Stimulated activated CD8-positive, alpha-beta memory T cell treated with anti-CD3 and anti-CD28 coated beads, Interleukin-15, amount 100 ng/mL, for 1 hour (primary cell): ENCODE measurements at places on chromosomes 1 and 21.
A peak's percentile ranks its signal among the peaks of the same experiment; 100 is the strongest.

DNA sequence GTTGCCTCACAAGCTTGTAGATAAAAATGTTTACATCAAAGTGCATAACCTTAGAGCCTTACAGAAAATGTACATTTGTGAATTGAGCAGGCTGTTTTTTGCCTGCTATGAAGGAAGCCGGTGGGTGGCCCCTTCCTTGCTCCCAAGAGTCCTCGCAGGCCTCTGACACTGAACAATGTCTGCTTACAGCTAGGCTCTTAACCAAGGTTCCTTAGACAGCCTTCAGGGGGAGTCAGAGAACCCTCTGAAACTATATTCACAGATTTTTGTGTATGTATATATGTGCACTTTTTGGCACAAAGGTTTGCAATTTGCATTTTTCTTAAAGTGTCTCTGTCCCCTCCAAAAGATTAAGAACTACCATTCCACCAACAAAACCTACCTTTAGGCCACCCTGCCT lies 282.6 kb downstream of the BARHL2 start:
- DNase-seq, result no peak

DNA sequence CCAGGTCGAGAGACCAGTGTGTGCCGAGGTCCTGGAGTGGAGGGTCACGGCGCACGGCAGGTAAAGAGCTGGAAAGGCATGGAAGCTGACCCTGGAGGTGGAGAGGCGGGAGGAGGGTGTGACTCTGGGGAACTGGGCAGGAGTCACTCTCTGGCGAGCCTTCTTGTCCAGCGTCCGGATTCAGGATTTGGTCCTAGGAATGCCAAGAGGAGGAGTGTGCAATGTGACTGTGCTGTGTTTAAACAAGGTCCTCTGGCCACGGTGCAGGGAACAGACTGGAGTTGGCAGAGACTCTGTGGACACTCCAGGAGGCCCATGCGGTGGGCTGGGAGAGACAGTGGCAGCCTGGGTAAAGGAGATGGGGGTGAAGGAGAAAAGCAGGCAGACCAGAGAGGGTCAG lies 64.2 kb upstream of the CASZ1 start:
- DNase-seq, result no peak

GRCh38 chr1:94951509-94952208 lies 24.7 kb upstream of the CNN3 start:
- no peak for DNase-seq

DNA sequence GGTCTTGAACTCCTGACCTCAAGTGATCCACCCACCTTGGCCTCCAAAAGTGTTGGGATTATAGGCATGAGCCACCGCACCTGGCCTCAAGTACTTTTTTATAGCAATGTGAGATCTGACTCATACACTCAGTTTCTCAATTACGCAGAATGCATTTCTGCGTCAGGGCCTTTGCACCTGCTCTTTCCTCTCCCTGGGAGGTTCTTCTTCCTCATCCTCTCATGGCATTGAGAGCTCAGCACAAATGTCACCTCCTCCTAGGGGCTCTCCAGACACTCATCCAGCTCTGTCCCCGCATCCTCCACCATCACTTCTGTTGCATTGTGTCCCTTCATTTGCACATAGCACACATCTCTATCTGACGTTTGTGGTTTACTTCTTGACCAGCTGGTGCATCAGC lies 418.8 kb downstream of the PTPRU start:
- DNase-seq, result no peak

GRCh38 chr1:233326811-233327650 lies 493 bp upstream of the MAP3K21 start:
- DNase-seq, result peak; percentile 59

- DNase-seq, result no peak
Measured at GRCh38 chr1:59431566-59432294, 134.8 kb downstream of the FGGY start.

DNA sequence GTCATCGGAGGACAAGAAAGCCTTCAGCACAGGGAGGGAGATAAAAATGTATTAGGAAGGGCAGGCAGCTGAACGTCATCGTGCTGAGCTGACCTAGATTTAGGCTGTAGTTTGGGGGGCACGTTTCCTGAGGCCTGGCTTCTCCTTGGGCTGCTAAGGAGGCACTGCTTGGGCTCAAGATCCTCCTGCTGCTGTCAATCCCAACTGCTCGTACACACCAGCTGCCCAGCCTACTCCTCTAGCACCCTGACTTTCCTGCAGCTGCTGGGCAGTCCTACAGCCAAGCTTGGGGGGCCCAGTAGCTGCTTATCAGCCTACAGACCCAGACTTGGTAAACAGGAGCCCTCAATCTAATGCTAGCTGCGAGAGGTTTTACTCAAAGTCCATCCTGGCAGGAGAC lies 6.2 kb downstream of the TMEM35B start:
- no peak for DNase-seq

DNA sequence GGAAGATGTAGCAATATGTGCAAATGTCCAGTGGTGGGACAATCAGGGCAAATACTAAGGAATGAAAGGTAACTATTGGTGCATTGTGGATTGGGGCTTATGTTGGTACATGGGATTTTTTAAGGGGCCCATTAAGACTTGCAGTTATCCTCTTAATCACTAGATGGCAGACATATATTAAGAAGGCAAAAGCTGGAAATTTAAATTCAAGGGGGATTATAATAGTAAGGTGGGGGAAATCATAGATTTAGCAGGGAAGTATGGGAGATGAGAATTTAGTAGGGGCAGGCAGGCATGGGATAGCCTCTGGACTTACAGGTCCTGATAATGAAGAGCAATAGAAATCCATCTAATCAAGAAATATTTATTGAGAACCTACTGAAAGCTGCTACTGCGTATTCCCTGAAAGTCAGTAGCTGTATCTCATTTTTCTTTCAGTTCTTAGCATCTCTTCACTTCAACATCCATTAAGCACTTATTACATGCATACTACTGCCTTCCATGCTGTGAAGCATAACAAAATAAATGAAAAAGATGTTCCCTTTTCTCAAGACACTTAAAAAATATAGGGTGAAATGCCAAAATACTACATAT lies 251.8 kb downstream of the CRB1 start:
- DNase-seq, result no peak

- no peak for DNase-seq
Measured at GRCh38 chr1:98323906-98324358, 337.6 kb upstream of the SNX7 start.

- no peak for DNase-seq
Measured at GRCh38 chr21:41397471-41397891, 28.6 kb upstream of the MX1 start.

- no peak for DNase-seq
Measured at GRCh38 chr1:16992102-16992501, 11.7 kb upstream of the MFAP2 start.

DNA sequence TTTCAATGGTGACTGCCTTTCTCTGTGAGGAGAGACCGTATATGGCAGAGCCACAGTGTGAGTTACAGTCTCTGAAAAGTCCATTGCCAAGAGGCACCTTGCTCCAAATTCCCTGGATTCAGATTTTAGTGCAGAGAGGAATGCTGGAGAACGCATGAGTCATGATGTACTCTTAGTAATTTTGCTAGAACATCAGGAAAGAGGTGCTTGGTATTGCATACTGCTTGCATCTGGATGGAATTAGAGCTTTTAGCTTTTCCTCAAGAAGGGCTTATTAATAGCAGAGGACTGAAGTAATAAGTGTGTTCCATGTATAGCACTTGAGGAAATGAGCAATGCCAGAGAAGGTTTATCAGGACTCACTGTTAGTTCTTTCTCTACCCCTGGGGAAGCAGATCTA lies 40.5 kb upstream of the AKT3 start:
- no peak for DNase-seq

GRCh38 chr1:41856944-41857285 lies 61.8 kb downstream of the HIVEP3 start:
- DNase-seq, result no peak

DNA sequence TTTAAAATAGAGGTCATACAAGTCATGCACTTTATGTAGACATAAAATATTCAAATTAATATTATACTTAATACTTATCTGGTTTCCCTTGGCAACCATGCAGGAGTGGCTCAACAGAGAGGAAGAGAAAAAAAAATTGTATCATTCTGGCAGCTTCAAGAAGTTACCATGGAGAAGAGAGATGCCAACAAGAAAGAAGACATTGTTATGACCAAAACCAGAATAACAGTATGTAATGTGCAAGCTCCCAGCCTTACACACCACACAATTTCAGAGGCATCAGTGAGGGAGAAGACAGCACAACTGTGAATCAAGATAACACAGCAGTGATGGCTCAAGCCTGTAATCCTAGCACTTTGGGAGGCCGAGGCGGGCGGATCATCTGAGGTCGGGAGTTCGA lies 49.1 kb upstream of the RCOR3 start:
- no peak for DNase-seq

- peak; percentile 59 for DNase-seq
Measured at GRCh38 chr1:13960375-13960987, 260.5 kb downstream of the PRDM2 start.

DNA sequence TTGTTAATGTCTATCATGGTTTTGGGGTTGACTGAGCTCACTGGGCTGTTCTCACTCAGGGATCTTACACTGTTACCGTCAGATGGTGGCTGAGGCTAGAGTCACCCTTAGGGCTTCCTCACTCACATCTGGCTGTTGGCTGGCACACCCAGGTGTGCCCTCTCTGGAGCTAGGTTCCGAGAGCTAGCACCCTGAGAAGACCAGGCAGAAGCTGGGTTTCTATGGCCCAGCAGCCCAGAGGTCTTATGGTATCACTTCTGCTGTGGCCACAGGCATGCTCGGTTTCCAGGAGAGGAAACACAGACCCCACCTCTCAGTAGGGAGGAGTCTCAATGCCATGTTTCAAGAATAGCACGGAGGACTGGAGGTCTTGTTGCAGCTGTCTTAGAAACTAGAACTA lies 20.7 kb upstream of the KIF1B start:
- no peak for DNase-seq

GRCh38 chr1:24964811-24965570 lies 34.9 kb upstream of the RUNX3 start:
- peak; percentile 73 for DNase-seq

GRCh38 chr1:187474336-187474735 lies 645.6 kb downstream of the PLA2G4A start:
- no peak for DNase-seq

GRCh38 chr1:42690477-42691156 lies 8.4 kb downstream of the YBX1 start:
- no peak for DNase-seq

DNA sequence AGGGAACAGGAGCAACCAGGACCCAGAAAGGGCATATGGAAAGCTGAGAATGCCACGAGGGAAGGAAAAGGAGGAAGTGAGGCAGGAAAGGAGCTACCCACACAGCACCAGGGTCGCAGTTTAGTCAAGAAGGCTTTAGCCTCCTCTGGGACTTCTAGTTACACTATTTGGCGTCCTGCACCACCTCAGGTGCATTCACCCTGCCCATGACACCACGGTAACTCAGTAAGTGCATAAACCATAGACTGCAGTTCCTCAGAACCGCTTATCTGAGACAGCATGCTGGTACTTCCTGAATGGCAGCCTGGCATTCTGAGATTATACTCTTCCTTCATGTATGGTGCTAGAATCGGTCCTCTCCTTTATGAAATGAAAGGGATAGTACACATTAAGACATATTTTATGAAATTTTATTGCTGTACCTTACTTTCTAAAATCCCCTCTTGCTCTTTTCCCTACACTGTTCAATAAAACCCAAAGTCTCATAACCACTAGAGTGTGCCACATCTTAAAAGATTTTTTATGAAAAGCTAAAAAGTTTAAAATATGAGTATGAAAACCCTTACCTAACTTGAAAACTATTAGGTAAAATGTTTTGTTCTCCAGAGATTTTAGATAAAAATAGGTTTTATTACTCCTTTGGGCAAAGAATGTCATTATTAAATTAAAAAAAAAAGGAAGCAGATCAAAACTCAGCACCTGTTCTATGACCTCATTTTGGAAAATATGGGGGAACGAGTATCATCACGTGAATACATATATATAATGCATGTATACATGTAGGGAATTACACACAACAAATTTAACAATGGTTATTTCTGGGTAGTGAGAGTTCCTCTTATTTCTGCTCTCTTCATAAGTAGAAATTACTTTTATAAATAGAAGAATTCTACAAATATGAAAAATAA lies 67.3 kb downstream of the VAV3 start:
- DNase-seq, result no peak

- no peak for DNase-seq
Measured at GRCh38 chr1:212281590-212281989, 3.6 kb upstream of the PPP2R5A start.

- no peak for DNase-seq
Measured at GRCh38 chr1:156721535-156721934, 6.7 kb upstream of the METTL25B start.

- DNase-seq, result no peak
Measured at GRCh38 chr1:92822879-92823278, 9.0 kb upstream of the RPL5 start.

DNA sequence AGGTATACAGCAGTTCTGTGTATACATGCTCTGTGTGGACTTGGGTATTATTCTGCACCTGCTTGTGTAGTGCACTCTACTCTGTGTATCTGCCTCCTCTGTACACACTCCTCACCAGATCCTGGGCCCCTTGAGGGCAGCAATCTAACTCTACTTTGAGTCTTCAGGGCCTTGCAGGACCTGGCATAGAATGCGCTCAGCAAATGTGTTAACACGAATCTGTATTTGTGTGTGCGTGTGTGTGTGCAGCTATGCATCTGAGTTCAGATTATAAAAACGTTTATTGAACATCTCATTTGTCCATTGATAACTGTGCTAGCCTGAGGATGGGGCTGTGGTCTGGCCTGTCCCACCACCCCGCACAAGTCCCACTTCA lies 3.9 kb upstream of the MEF2D start:
- DNase-seq, result no peak

- DNase-seq, result no peak
Measured at GRCh38 chr1:164588516-164589341, 29.7 kb downstream of the PBX1 start.

GRCh38 chr1:170568197-170568596 lies 36.2 kb downstream of the GORAB start:
- DNase-seq, result no peak

DNA sequence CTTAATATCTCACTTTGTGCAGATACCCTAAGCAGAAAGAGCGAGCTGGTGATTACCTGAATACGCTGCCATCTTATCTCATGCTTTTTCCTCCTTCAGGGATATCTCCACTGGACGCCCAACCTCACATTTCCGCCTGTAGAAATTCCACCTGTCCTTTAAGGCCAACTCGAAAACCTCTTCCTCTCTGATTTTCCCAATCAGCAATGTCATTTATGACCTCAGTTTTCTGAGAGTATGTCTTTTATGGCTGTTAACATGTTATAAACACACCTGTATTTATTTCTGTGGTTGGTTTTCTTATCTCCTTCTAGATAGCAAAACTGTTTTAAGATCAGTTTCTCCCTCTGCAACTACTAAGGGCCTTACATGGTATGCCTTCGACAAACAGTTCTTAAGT lies 41.1 kb downstream of the CD34 start:
- DNase-seq, result no peak

DNA sequence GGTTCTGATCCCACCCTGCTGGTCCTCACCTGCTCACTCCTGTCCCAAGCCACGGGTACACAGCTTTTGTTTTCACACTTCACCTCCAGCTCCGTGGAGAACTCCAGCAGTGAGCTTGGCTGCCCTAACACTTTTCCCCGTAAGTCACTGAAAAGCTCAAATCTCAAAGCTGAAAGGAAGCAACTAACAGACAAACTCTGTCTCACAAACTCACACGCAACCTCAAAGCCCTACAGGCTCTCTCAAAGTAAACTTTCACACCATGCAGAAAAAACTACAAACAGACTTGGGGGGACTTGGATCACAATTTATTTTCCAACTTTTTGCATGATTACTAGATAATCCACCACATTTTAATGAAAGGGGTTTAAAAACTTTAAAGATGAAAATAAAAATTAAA lies 88.3 kb downstream of the AK5 start:
- DNase-seq, result no peak

- DNase-seq, result no peak
Measured at GRCh38 chr1:29390491-29391361, 154.4 kb downstream of the PTPRU start.
